ENCODE measurements at places on chromosomes 7 and 10.

GRCh38 chr7:8094164-8095140, 125.9 kb downstream of the GLCCI1 start:
- no peak for DNase-seq

- DNase-seq: no peak
Measured at GRCh38 chr10:104232613-104233102, 494 bp upstream of the CFAP43 start.

DNA sequence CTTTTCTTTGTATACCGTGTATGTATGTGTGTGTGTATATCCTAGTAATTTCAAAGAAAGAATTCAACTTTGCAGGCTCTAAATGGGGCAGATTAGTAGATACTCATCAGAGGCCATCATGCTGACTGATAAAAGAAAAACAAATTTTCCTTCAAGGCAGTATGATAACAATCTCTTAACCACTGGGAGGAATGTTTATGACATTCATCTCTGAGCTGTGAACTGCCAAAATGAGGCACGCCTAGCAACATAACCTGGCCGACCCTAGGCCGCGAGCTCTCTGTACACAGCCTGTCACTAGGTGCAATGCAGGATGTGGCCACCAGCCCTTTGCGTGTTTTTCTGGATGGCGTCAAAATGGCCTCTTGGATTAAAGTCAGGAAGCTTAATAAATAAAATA, 343.7 kb upstream of the GALNT17 start:
- DNase-seq: no peak

GRCh38 chr7:105838627-105839231, 37.7 kb downstream of the ATXN7L1 start:
- no peak for DNase-seq

DNA sequence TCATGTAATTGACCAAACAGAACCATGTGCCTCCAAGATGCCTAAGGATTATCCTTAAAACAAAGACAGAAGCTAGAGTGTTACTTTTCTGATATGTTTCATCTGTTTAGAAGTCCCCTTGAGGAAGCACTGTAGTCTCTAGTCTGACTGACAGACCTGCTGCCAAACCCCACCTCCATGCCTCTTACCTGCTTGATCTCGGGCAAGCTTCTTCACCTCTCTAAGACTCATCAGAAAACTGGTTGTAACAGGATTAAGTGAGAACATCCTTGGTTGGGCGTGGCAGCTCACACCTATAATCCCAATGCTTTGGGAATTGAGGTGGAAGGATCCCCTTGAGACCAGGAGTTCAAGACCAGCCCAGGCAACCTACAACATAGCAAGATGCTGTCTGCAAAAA, 42.2 kb upstream of the OTUD1 start:
- no peak for DNase-seq

DNA sequence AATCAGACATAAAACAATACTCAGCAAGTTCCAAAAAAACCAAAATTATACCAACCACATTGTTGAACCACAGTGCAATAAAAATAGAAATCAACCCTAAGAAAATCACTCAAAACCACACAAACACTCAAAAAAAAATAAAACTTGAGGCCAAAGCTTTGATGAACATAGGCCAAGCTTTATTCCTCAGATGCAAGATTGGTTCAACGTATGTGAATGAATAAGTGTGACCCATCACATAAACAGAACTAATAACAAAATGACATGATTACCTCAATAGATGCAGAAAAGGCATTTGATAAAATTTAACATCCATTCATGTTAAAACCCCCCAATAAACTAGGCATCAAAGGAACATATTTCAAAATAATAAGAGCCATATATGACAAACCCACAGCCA, 506.1 kb upstream of the FZD8 start:
- DNase-seq: no peak

DNA sequence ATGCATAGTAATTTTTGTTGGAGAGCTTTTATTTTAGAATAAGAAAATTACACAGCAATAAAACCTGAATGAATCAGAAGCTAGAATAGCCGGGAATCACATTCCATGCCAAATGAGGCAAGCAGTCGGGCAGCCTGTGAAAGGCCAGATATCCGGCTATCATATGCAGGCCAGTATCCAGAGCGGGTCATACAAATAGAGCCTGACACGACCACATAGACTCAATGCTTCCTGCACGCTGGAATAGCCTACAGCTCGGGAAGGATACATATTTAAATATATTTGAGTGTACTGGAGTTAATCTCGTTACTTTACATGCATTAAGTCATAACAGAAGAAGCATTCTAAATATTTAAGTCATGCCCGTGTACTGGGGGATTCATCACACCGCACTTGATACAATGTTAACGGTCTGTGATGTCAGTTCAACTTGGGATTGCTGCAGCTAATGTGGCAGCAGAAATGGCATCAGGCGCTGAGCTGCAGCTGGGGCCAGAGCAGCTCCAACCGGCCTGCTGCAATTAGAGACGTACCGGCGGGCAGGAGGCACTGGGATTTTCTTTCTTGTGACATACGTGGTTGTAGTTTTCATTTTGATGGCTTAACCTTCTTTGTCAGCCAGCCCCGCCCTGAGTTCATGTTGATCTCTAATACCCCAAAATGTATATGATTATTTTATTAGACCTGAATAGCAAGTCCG, 112.0 kb downstream of the EBF3 start:
- no peak for DNase-seq

DNA sequence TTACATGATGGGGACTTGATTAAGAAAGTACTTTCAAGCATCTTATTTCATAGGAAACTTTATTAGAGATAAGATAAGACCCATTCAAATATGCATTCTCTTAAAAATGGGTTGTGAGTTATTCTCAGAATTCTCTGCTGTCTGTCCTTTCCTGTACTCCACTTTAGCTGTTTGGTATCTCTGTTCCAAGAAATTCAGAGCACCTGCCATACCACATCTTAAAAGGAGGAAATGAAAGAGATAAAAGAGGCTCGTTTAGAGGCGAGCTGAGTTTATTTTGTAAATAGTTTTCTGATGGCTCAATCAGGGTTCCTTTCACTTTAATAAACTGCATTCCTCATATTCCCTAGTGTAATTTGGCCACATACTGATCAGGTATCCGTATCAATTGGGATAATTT, 87.2 kb downstream of the MDFIC start:
- no peak for DNase-seq

- DNase-seq: no peak
Measured at GRCh38 chr10:78628976-78629375, 439.8 kb upstream of the ZMIZ1 start.

DNA sequence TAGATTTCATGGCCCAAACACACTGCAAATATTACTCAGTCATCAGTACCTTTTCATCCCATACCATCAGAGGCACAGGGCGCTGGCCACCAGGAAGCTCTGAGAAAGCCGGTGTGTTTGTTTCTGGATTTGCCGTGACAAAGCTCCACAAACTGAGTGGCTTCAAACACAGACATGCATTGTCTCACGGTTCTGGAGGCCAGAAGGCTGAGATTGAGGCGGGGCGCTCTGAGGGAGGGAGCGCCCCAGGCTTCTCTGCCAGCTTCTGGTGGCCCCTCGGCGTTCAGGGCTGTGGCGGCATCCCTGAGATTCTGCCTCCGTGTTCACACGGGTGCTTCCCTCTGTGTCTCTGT, 3.7 kb upstream of the TTYH3 start:
- no peak for DNase-seq

GRCh38 chr7:684416-684815, 42.1 kb upstream of the DNAAF5 start:
- DNase-seq: no peak

GRCh38 chr10:15320522-15321203, 50.4 kb downstream of the FAM171A1 start:
- no peak for DNase-seq

DNA sequence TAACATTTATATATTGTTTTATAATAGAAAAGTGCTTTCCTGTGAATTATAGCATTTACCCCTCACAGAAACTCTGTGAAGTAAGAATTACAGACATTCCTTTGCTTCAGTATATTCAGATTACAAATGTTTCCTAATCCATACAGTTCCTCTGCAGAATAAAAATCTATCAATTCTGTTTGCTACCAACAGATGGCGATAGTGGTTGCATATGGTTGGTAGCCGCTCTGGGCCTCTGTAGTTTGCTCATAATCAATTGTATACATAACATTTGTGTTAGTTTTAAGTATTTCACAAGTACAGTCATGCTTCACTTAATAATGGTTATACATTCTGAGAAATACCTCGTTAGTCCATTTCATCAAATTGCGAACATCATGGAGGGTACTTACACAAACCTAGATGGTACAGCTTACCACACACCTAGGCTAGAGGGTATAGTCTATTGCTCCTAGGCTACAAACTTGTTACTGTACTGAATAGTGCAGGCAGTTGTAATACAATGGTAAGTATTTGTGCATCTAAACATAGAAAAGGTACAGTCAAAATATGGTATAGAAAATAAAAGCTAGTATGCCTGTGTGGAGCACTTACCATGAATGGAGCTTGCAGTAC, 94.4 kb upstream of the STEAP4 start:
- no peak for DNase-seq

GRCh38 chr7:30969604-30969970, 5.8 kb downstream of the GHRHR start:
- DNase-seq: no peak

GRCh38 chr10:124605856-124606812, 138.0 kb downstream of the FAM53B start:
- no peak for DNase-seq

- peak; percentile 20 for DNase-seq
Measured at GRCh38 chr7:22640269-22640668, 86.7 kb upstream of the IL6 start.

DNA sequence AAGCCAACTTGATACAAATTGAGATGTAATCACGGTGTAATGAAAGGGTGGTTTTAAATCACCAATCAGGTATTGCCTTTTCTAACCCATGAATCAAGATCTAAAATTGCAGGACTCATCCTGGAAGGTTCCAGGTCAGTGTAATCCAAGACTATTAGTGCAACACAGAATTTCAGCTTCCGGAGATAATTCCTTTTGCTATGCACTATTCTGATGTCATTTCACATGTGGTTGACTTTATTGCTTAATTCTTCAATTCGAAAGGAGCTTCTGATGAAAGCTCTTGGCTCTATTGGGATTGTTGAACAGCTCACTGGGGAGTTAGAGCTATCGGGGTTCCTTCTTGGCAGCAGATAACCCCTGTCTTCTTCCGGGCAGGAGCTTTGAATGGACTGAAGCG, 147.4 kb upstream of the INSYN2A start:
- no peak for DNase-seq

- DNase-seq: no peak
Measured at GRCh38 chr10:29610876-29611647, 23.7 kb downstream of the SVIL start.

- peak; percentile 7 for DNase-seq
Measured at GRCh38 chr7:130273081-130273932, 6.6 kb downstream of the CPA2 start.

DNA sequence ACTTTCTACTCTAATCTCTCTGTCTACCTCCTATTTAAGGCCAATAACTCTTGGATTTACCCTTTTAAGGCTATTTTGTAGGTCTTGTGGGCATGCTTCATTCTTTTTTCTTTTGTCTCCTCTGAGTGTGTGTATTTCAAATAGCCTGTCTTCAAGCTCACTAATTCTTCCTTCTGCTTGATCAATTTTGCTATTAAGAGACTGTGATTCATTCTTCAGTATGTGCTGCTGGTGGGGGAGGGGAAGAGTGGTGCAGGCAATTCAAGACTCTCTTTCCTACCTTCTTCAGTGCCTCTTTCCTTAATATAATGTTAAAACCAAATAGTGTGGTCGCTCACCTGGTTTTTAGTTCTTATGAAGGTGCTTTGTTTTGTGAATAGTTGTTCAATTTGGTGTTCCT, 20.0 kb downstream of the ABCB1 start:
- no peak for DNase-seq

- DNase-seq: no peak
Measured at GRCh38 chr7:156169474-156170370, 357.5 kb upstream of the SHH start.

GRCh38 chr10:44242826-44243225, 142.1 kb downstream of the CXCL12 start:
- no peak for DNase-seq

GRCh38 chr7:38070718-38071117, 107.3 kb upstream of the STARD3NL start:
- DNase-seq: no peak

- DNase-seq: no peak
Measured at GRCh38 chr10:12503311-12503710, 154.0 kb downstream of the CAMK1D start.

DNA sequence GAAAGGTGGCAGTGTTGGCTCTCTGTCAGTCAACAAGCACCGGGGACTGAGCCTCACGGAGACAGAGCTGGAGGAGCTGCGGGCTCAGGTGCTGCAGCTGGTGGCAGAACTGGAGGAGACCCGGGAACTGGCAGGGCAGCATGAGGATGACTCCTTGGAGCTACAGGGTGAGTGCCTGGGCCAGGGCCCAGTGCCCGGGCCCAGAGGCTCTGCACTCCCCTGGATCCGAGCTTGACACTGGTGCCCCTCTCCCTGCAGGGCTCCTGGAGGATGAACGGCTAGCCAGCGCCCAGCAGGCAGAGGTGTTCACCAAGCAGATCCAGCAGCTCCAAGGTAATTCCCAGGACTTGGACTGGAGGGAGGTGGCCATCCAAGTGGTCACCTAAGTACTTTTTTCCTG, 2.7 kb downstream of the CCDC136 start:
- no peak for DNase-seq

GRCh38 chr10:68172324-68172723, 59.6 kb downstream of the ATOH7 start:
- DNase-seq: no peak

DNA sequence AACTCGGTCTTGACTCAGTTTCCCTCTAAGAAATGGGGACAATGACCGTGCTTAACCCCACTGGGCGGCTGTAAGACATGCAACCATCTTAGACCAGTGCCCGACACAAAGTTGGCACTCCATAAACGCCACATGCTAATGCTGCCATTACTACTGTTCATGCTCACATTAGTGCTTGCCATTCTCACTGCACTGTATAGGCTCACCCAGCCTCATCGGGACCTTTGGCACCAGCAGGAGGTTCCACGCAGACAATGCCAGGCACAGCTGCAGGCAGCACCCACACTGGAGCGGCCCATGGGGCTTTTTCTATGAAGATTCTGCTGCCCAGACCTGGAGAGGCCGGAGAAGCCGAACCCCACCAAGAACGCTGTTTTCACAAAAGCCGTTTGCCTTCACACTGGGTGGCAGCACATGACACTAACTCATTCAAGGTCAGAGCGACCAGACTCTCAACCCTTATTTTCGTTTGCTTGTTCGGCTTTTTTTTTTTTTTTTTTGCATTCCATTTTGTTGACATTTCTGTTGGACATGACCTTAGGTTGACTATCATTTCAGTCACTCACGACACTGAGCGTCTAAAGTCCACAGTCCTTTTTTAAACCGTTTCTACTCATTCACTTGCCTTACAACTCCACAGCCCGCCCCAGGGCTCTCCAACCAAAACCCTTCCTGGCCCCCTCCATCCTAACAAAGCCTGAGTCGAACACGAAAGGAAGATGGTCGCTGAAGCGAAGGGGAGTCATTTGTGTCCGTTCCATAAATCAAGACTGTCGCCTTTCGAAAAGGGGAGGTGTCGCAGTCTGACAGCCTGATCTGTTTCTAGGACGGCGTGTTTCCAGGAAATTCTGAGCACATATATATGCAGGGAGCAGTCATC, 124.4 kb upstream of the RNF32 start:
- no peak for DNase-seq

GRCh38 chr7:155344618-155345433, 47.1 kb downstream of the INSIG1 start:
- DNase-seq: peak; percentile 87

GRCh38 chr10:52256832-52257691, 57.0 kb upstream of the DKK1 start:
- no peak for DNase-seq

- DNase-seq: no peak
Measured at GRCh38 chr7:101124376-101125056, 2.4 kb upstream of the SERPINE1 start.

GRCh38 chr7:101128040-101128834, 1.3 kb downstream of the SERPINE1 start:
- no peak for DNase-seq

All from stimulated activated naive CD8-positive, alpha-beta T cell treated with anti-CD3 and anti-CD28 coated beads, Interleukin-15, Interleukin-2, amounts not matched to agents 100 U/mL and 50 U/mL, for 24 hours (primary cell).